SK-N-SH (cell line): ENCODE measurements at places on chromosomes 1 and 21. TPM values are rescaled to one million over a fixed set of nuclear protein-coding genes. Genes with fewer than 3 reads are reported as not detected.

- H3K4me1 ChIP-seq = peaks cover 12% of the 10 kb centered on the region; the same call in 1 of the 2 replicates
- no peak for DNase-seq
- no peaks in the 10 kb centered on the region for H3K36me3 ChIP-seq
- no peaks in the 10 kb centered on the region for H3K27me3 ChIP-seq
Measured at GRCh38 chr21:43645136-43645891, 14.0 kb downstream of the HSF2BP start.

- no peaks in the 10 kb centered on the region for H3K27me3 ChIP-seq
- peak overlapping the region; percentile 48 for H3K27ac ChIP-seq
- H3K4me1 ChIP-seq = peaks cover 15% of the 10 kb centered on the region
- DNase-seq = no peak
- H3K36me3 ChIP-seq = no peaks in the 10 kb centered on the region
Measured at GRCh38 chr1:178629252-178630154, 95.5 kb upstream of the RALGPS2 start.

DNA sequence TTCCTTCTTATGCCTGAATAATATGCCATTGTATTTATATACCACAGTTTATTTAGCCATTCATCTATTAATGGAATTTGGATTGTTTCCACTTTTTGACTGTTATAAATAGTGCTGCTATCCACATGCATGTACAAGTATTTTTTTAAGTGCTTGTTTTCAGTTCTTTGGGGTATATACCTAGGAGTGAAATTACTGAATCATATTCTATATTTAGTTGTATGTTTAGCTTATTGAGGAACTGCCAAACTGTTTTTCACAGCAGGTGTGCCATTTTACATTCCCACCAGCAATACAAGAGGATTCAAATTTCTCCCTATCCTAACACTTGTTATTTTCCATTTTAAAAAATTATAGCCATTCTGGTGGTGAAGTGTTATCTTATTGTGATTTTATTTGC, 7.6 kb upstream of the HJV start:
- no peak overlapping the region for H3K4me3 ChIP-seq
- H3K4me1 ChIP-seq = no peaks in the 10 kb centered on the region
- no peak for DNase-seq
- no peak overlapping the region for H3K27ac ChIP-seq

- no peaks in the 10 kb centered on the region; the same call in 1 of the 2 replicates for H3K4me1 ChIP-seq
- H3K27me3 ChIP-seq = no peaks in the 10 kb centered on the region
- no peaks in the 10 kb centered on the region for H3K36me3 ChIP-seq
Measured at GRCh38 chr1:87104945-87105344, 190.5 kb downstream of the HS2ST1 start.

The ACTL8 gene
- 0.05 TPM in 1 of 2 replicates, not detected in the other for polyA plus RNA-seq

DNA sequence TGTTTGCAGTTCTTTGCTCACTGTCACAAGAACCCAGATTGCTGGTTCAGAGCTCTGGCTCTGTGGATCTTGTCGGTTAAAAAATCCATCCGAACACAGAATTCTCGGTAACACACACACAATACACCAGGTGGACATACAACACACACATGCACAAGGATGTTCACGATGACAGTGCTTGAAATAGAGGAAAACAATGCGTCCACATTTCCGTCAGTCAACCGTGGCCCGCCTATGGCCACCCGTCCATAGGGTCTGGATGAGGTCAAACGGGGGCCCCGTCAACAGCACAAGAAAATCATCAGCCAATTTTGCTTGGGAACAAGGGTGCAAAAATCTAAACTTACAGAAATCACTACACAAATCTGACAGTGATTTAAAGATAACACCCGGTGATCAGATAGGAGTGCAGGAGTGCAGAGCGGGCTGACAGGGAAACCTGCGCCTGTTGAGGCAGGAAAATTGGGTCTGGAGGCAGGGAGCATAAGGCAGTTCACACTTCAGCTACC, 50.4 kb upstream of the SLC19A1 start:
- no peak overlapping the region for H3K27ac ChIP-seq
- no peaks in the 10 kb centered on the region for H3K27me3 ChIP-seq
- H3K36me3 ChIP-seq = no peaks in the 10 kb centered on the region
- no peak for DNase-seq
- no peak overlapping the region for H3K4me3 ChIP-seq
